RWPE2 (cell line): ENCODE measurements at places on chromosomes 2 and 18.

DNA sequence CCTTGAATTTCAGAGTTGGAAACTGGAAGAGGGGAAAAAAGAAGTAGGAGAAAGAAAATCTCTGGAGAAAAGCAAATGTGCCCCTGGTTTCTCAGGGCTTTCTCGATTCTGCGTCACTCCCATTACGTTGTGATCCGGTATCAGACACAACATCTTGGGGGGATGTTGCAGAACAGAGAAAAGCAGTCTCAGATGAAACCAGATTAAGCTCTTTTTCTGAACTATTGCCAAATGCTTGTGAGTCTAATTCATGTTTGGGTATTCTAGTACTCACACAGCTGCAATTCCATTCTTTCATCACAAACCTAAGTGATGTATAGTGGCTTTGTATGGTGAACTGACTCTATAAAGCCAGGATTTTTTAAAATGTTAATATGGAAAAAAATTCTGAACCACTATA lies 233.2 kb downstream of the TCF4 start:
- no peak for DNase-seq

DNA sequence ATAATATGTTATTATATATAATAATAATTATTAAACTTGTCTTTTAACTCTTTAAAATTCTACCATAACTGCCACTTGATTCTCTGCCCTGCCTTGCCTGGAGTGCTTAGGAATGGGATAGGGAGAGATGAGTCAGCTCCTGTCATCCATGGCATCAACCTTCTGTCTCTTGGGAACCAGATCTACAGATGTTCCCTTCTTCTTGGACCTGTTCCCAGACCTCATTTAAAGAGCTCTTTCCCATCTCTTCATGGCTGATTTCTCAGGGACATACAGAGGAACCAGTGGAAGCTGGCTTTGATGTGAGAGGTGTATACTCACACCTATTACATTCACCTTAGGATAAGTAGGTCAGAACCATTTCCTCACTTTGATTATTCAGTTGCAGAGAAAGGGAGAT lies 155.3 kb upstream of the MYO3B start:
- no peak for DNase-seq

- DNase-seq, result no peak
These were observed 51.7 kb downstream of the NEB start for GRCh38 chr2:151682459-151683003.

- no peak for DNase-seq
These were observed 219.9 kb downstream of the SH3RF3 start for GRCh38 chr2:109348671-109349502.

DNA sequence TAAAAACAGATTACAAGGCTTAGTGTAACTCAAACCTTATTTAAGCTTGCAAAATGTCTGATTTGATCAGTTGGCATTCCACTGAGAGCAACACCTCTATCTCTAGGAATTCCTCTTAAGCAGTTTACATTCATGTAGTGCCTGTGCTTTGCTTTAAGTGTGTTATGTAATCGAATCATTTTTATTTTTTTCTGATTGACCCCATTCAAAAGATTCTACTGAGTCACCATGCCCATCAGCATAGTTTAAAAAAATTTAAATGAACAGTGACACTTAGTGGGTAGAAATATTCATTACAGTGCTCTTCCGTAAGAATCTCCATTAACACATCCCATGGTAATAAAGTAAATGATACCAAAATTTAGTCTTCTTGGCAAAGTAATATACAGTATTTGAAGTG lies 67.8 kb upstream of the SLC4A10 start:
- no peak for DNase-seq

DNA sequence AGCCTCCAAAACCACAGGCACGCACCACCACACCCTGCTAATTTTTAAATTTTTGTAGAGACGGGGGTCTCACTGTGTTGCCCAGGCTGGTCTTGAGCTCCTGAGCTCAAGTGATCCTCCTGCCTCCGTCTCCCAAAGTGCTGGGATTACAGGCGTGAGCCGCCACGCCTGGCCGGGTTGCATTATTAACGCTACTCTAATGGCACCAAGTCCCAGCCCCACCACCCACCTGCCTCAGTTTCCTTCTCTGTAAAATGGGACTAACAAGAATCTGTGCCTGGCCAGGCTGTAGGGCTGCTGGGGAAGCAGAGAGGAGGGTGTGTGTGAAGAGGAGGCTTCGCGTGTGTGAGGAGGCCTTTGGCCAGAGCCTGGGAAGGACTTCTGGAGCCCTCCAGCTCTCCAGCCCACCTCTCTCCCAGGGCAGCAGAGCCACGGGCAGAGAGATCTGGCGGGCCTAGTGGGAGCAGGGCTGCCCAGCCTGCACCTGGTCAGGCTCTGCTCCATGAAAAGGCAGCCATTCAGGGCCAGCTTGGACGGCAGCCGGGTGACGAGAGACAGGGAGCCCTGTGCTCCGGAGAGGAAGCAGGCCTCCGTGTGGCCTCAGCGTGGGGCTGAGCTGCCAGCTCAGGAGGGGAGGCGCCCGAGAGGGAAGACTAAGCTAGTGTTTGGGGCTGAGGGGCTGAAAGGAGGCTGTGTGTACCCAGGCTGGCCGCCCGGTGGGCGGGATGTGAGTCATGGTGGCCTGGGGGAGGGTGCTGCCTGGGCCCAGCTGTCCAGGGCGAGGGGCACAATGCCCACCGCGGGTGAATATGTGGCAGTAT lies 7.4 kb upstream of the B3GNT7 start:
- DNase-seq, result no peak

GRCh38 chr2:91974401-91975129 lies 2896.7 kb upstream of the TEKT4 start:
- DNase-seq, result peak; percentile 38

- DNase-seq, result no peak
These were observed 99.5 kb downstream of the MAP4K4 start for GRCh38 chr2:101796825-101797600.

- no peak for DNase-seq
These were observed 162.1 kb upstream of the ZNF516 start for GRCh38 chr18:76656925-76657827.

DNA sequence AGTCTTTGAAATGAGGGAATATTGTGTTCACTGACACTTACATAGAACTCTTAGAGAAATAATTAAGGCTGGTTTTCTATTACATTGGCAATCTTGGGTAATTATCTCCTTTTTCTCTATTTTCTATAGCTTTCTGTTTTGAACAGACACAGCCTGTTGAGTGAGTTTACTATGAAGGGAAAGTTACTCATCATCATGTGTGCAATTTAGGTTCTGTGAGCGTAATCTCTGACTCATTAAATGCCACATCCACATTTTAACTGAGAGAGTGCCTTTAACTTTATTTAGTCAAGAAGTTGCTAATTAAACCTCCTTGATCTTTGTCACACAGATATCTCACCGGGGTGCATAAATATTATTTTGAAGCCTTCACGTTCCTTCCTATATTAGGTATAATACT lies 174.0 kb upstream of the SLC8A1 start:
- DNase-seq, result no peak
